Posterior cingulate gyrus (tissue), 11 donors: ENCODE measurements at places on chromosomes 5 and 9.

GRCh38 chr5:142073362-142073988 is 35.1 kb upstream of the NDFIP1 start:
- no peak for DNase-seq

GRCh38 chr5:95352691-95353090 is 38.5 kb upstream of the FAM81B start:
- no peak for DNase-seq

DNA sequence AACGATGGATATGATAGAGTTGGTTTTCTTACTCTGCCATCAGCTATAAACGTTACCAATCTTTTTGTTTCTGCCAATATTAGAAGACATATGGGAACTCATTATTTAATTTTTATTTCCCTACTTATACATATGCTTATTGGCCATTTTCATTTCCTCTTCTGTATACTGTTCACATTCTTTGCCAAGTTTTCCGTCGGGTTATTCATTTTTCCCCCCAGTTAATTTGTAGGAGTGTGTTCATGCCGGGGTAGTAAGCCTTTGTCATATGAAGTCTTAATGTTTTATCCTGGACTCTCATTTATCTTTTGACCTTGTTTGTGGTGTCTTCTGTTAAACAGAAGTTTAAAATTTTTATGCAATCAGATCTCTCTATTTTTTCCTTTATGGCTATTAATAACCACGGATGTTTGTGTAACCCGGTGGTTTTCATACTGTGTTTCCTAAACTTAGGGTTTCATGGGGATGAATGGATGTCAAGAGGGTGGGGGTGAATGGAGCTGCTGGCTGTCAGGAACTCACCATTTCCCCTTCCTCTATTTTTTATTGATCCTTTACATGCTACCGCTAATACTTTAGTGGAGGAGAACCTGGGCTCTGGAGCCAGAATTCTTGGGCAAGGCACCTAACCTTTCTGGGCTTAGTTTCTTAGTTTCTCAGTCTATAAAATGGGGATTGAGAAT is 42.5 kb upstream of the PPARGC1B start:
- DNase-seq: no peak

DNA sequence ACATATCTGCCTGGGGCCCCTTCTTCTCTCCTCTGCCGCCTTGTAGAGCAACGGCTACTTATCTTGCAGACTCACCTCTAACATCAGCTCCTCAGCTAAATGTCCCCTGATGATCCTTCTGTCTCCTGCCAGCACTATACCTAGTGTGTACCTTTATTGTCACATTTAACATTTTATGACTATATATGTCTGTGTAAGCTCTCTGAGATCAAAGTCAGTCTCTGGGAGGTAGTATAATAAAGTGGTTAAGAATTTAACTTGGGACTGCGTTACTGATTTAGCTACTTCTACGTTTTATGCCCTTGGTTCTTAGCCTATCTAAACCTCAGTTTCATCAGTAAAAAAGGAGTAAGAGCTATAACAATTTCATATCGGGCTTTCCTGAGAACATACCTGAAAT is 2.2 kb downstream of the TMED7 start:
- no peak for DNase-seq

DNA sequence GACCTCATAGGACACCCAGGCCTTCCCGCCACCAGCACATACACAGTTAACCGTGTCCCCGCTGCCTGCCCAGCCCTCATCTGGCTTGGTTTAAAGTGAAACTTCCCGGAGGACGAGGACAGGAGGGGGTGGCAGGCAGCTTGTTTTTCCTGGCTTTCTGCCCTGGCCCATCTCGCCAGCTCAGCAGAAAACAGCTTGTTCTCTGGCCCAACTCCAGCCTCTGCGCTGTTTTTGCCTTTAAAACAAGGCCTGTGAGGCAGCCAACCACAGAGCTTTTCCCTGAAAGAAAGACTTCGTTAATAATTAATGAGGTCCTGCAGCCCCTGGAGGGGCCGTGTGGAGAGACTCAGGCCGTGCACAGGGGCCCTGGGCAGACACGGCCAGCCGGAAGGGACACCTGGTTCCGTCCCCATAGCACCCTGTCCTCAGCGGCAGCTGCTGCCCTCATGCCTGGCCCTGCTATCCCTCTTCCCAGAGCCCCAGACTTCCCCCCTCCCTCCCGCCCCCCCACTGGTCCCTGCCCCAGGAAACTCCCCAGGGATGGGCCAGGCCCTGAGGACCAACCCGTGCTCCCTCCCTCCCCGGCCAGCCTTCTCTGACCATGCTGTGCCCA is 108.7 kb downstream of the RXRA start:
- peak; percentile 94 for DNase-seq
